ENCODE measurements at places on chromosomes 11 and 22. TPM values are rescaled to one million over a fixed set of nuclear protein-coding genes. Genes with fewer than 3 reads are reported as not detected.

The DMC1 gene
- not detected for total RNA-seq

The UPB1 gene
- total RNA-seq: 0.20 TPM

The DLG2 gene
- 1.3 TPM for total RNA-seq

The RIC8A gene
- 35.6 TPM for total RNA-seq

The ISX gene
- total RNA-seq: not detected

- no peak for DNase-seq
These were observed 142.9 kb downstream of the CRYBB2 start for GRCh38 chr22:25362215-25362882.

DNA sequence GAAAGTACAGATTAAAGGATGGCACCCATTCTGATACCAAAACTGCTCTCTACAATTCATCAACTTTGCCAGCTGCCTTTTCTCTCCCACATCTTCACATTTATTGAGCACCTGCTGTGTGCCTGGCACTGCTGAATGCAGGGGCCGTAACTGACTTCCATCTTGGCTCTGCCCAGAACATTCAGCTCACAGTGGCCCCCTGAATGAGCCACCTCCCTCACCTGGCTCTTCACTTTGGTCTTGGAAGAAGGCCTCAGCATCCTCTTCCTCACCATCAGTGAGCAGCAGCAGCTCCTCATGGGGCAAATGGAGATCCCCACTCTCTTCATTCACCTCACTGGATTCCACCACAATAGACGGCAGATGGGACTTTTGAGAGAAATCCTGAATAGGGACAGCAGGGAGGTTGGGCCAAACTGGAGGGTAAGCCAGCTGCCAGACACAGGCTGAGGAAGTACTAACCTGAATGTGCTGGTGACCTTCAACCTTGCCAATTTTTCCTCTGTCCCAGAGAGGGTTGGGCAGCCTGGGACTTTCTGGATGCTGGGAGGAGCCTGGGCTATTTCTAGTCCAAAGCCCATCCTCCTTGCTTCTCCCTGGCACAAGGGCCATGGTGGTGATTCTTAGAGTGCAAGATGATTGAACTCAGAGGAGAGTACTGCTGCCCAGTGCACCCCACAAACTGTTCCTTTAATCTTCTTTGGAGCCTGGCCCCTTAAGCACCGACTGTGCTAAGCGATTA, 1.9 kb upstream of the UQCC3 start:
- no peak for DNase-seq

GRCh38 chr22:30221121-30221992, 25.2 kb downstream of the LIF start:
- no peak for DNase-seq

GRCh38 chr11:33063326-33063881, 24.0 kb downstream of the TCP11L1 start:
- DNase-seq: no peak

DNA sequence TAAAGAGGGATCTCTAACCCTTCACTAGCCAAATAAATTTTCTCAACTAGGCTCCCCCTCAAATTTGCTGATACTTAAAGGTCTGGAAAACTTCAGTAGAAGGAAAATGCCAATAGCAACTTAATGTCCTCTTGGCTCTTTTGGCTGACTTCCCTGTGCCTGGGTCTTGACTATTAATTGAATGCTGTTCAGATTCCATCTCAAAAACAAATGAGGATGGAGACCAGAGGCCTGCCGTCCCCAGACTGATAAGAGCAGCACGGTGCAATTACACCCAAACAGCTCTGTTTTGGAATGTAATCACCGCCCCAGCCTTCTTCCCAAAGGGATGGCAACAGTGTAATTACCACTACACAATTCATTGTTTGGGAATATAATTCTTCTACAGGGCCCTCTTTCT, 89.3 kb upstream of the CHRM4 start:
- no peak for DNase-seq

GRCh38 chr11:81899156-81899555, 834.5 kb downstream of the FAM181B start:
- DNase-seq: no peak

DNA sequence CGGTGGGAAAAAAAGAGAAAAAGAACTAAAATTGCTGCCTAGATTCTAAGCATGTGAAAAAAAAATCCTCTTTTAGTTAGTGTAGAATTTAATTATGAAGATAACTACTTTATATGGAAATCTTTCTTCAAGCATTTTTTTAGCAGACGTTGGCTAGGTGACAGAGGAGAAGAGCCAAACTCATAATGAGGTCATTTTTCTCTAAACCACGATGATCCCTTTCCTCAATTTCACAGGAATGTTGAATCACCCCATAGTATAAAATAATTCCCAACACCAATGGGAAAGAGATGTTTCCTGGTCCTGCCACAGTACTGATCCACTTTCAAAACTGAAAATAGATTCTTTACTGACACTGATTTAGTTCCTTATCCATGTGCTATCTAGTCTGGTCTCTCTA, 319.8 kb downstream of the DLG2 start:
- no peak for DNase-seq

DNA sequence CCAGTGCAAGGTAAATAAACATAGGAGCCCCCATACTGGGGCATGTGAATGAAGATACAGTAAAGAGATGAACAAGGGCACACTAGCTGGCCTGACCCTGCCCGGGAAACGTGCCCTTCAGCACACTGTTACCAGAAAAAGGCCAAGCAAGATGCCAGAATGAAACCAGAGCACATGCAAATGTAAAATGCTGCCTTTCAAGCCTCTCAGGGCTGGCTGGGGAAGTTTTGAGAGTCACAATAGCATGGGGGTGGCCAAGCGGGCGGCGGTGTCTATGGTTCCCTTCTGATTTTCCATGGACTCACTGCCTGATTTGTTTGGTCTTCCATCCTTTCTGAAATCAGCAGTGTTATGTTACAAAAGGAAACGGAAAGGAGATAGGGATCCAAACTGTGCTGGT, 18.9 kb upstream of the SUSD2 start:
- DNase-seq: no peak

All from gastrocnemius medialis (tissue), 4 donors.